Activated T-cell treated with anti-CD3 and anti-CD28 coated beads, Interleukin-2, amount 50 U/mL, for 72 hours (primary cell): ENCODE measurements at places on chromosomes 16 and 17. TPM values are rescaled to one million over a fixed set of nuclear protein-coding genes. Genes with fewer than 3 reads are reported as not detected.

- H3K4me3 ChIP-seq: no peak overlapping the region
- H3K4me1 ChIP-seq: peaks cover 6% of the 10 kb centered on the region
- no peak for DNase-seq
- no peak overlapping the region for H3K27ac ChIP-seq
These were observed 7.5 kb upstream of the EDC4 start for GRCh38 chr16:67865318-67865717.

DNA sequence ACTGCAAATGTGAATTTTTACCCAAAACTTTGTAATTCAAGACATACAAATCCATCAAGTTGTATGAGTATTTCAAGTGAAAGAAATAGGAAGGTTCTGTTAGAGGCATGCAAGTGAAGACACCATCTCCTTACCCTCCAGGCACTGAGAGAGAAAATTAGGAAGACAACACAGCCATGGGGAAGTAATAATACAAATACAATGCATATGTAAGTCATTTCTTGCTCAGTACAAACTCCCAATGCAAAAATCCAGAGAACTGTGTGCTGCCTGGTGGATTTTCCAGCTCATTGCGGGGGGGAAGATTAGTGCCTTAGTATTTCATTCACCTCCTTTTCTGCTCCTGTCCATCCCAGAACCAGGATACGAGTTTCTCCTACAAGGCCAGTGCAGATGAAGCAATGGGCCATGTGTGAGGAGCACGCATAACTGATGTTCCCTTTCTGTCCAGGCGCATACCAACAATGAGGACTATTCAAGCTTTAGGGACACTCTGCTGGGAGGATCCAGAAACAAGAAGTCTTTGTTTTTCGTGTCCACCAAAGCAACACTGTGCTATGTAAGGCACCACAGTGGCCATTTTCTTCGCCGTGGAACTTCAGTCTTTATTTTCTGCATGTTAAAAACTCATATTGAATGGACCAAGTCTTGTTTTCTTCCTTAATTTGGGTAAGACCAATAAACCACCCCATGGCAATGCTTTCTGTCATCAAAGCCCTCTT lies 143.7 kb upstream of the RCVRN start:
- no peak for DNase-seq
- H3K4me1 ChIP-seq: no peaks in the 10 kb centered on the region
- H3K27ac ChIP-seq: no peak overlapping the region
- H3K27me3 ChIP-seq: no peaks in the 10 kb centered on the region

DNA sequence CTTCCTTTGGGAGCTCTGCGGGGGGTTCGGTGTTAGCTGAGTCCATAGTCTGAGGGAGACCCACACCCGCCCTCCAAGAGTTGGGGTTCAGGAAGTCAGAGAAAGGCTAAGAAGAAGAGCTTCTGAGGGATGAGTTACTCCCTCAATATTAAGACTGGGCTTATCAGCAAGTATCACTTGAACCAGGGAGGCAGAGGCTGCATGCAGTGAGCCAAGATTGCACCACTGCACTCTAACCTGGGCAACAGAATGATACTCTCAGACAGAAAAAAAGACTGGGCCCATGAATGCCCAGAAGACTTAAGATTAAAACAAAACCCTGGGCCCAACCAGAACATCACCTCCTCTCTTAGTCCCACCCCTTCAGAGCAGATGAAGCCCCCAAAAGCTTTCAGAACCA lies 6.0 kb downstream of the NKIRAS2 start:
- peaks cover 18% of the 10 kb centered on the region for H3K4me1 ChIP-seq
- DNase-seq: no peak
- H3K4me3 ChIP-seq: no peak overlapping the region
- peaks cover 3% of the 10 kb centered on the region for H3K36me3 ChIP-seq

GRCh38 chr17:62084585-62084984 lies 19.5 kb upstream of the MED13 start:
- no peaks in the 10 kb centered on the region for H3K27me3 ChIP-seq
- H3K27ac ChIP-seq: no peak overlapping the region
- peak overlapping the region; percentile 55 for H3K4me3 ChIP-seq
- DNase-seq: no peak
- no peaks in the 10 kb centered on the region for H3K36me3 ChIP-seq

GPR139 gene
- total RNA-seq: not detected

- H3K36me3 ChIP-seq: peaks cover 17% of the 10 kb centered on the region
- peak overlapping the region; percentile 56 for H3K27ac ChIP-seq
- H3K27me3 ChIP-seq: no peaks in the 10 kb centered on the region
- peaks cover 78% of the 10 kb centered on the region for H3K4me1 ChIP-seq
- no peak for DNase-seq
These were observed 54.8 kb downstream of the N4BP1 start for GRCh38 chr16:48555155-48555554.

DNA sequence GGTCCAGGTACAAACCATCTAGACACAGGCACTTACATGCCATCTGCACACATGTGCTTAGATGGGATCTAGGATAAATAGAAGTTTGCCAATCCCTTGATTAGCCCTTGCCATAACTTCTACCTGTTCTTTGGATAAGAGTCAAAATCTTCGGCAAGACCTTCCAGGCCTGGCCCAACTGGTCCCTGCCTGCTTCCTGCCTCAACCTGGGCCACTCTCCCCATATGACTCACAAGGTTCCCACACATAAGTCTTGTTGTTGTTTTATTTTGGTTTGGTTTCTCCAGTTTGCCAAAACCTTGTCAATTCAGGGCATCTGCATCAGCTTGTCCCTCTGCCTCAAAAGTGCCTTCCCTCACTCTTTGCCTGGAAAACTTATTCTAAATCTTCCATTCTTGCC lies 95.3 kb upstream of the XYLT1 start:
- H3K4me3 ChIP-seq: no peak overlapping the region
- H3K27me3 ChIP-seq: peaks cover 37% of the 10 kb centered on the region
- no peaks in the 10 kb centered on the region for H3K36me3 ChIP-seq
- no peak overlapping the region for H3K27ac ChIP-seq

DNA sequence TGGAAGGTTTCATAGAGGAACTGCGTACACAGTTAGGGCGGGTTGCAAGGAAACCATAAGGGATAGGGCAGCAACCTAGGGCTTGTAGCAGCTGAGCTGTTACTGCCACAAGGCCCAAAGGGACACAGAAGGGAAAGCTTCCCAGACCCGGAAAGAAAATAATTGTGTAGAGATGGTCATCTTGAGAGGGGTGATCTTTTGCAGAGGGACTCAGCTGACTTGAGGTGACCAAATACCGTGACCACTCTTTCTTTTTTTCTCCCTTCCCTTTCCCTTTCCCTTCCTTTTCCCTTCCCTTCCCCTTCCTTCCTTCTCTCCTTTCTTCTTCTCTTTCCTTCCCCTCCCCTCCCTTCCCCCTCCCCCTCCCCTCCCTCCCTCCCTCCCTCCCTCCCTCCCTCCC lies 8.5 kb upstream of the CREBBP start:
- DNase-seq: no peak
- H3K27me3 ChIP-seq: peaks cover 14% of the 10 kb centered on the region
- no peak overlapping the region for H3K4me3 ChIP-seq
- H3K4me1 ChIP-seq: no peaks in the 10 kb centered on the region
- no peaks in the 10 kb centered on the region for H3K36me3 ChIP-seq

SSTR5 gene
- total RNA-seq: not detected

DNA sequence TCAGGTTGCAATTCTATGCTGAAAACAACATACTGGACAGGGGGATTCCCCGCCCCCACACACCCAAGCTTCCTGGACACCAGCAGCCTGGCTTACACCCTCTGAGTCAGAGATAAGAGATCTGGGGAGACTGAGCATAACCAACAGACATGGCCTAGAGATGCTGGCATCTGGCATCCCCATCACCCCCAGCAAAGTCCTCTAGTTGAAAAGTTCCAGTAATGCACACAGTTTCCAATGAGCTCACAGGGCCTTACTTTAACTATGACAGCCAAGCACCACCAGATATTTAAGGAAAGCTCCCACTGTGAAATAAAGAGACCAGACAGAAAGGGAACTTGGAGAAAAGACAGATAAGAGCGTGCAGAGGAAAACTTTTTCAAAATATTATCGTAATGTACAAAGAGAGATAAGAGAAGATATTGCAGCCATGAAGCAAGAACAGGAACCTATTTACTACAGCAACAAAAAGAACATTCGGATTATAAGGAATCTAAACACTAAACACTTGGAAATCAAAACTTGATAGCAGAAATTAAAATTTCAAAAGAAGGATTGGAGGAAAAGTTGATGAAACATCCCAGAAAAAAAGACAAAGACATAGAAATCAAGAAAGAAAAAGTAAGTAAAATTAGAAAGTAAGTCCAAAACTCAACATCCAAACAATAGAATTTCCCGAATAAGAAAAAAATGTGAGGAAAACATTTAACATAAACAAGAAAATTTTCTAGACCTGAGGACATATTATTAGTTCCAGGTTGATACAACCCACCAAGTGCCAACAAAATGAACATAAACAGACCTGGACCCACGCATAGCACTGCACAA lies 17.2 kb upstream of the ALOX15 start:
- peaks cover 26% of the 10 kb centered on the region for H3K4me1 ChIP-seq
- H3K27me3 ChIP-seq: peaks cover 15% of the 10 kb centered on the region
- peak; percentile 71 for DNase-seq
- peak overlapping the region; percentile 42 for H3K4me3 ChIP-seq

DNA sequence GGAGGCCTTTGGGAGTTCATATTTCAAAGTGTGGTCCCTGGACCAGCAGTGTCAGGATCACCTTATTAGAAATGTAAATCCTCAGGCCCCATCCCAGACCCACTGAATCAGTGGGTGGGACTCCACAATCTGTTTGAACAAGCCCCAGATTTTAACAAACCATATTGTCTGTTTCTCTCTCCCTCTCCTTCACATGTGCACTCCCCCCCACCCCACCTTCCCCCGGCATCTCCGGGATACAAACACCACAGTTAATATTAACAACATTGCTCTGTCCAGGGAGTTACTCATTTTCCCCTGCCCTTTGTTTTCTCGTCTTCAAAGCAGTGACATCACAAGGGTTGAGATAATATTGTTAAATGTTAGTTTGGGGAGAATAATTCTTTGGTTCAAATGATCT lies 127.3 kb downstream of the KATNIP start:
- H3K27me3 ChIP-seq: no peaks in the 10 kb centered on the region
- DNase-seq: no peak
- H3K4me3 ChIP-seq: no peak overlapping the region
- no peak overlapping the region for H3K27ac ChIP-seq

KRT32 gene
- total RNA-seq: not detected

GRCh38 chr17:67829331-67829730 lies 4.0 kb downstream of the BPTF start:
- H3K4me3 ChIP-seq: peak overlapping the region; percentile 92
- H3K36me3 ChIP-seq: peaks cover 17% of the 10 kb centered on the region
- H3K27me3 ChIP-seq: no peaks in the 10 kb centered on the region
- H3K4me1 ChIP-seq: peaks cover 66% of the 10 kb centered on the region
- DNase-seq: peak; percentile 65

DNA sequence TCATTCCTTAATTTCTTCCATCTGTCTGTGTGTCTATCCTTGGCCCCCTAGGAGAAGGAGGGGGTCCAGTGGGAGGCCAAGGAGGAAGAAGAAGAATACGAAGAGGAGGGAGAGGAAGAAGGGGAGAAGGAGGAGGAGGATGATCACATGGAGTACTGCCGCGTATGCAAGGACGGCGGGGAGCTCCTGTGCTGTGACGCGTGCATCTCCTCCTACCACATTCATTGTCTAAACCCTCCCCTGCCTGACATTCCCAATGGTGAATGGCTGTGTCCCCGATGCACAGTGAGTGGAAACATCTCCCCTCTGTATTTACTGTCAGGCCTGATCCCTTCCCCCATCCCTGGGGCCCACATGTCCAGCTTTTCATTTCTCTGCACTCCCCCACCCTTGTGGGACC lies 6.3 kb downstream of the CHD3 start:
- peaks cover 45% of the 10 kb centered on the region for H3K36me3 ChIP-seq
- H3K27ac ChIP-seq: peak overlapping the region; percentile 2
- DNase-seq: no peak
- no peaks in the 10 kb centered on the region for H3K27me3 ChIP-seq

MT1M gene
- total RNA-seq: not detected

KCTD2 gene
- 21.4 TPM for total RNA-seq

- H3K4me1 ChIP-seq: no peaks in the 10 kb centered on the region
- no peak for DNase-seq
- peaks cover 35% of the 10 kb centered on the region for H3K27me3 ChIP-seq
- H3K36me3 ChIP-seq: no peaks in the 10 kb centered on the region
- no peak overlapping the region for H3K27ac ChIP-seq
- no peak overlapping the region for H3K4me3 ChIP-seq
These were observed 156.4 kb downstream of the HS3ST2 start for GRCh38 chr16:22970209-22970865.

RHBDF1 gene
- 0.53 TPM for total RNA-seq

DNA sequence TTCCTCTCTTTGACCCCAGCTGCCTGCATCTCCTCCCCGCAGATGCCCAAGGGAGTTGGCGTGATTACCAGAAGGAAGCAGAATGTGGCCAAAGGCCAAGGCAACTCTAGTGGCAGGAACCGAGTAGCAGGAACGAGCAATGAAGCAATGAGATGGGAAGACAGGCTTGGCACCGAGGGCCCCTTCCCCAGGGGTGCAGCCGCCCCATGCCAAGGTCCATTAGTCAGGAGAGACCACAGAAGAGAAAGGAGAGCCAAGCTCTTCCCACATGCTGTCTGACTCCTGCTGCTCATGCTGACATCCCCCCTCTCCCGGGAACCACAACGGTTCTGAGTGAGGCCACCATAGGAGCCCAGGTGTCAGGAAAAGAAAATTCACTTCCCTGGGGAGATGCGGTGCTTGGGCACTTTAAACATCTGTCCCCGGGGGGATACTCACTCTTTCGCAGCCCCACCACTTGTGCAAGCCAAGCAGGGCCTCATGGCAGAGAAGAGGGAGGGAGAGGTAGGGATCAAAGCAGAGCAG lies 67.4 kb downstream of the MYO18A start:
- no peak overlapping the region for H3K4me3 ChIP-seq
- H3K36me3 ChIP-seq: no peaks in the 10 kb centered on the region
- peaks cover 13% of the 10 kb centered on the region for H3K4me1 ChIP-seq
- H3K27me3 ChIP-seq: no peaks in the 10 kb centered on the region

SP6 gene
- 0.28 TPM for total RNA-seq

GRCh38 chr16:25411396-25412081 lies 153.9 kb upstream of the ZKSCAN2 start:
- no peak for DNase-seq
- H3K4me1 ChIP-seq: no peaks in the 10 kb centered on the region
- no peak overlapping the region for H3K27ac ChIP-seq
- no peaks in the 10 kb centered on the region for H3K36me3 ChIP-seq
- H3K4me3 ChIP-seq: no peak overlapping the region

CDC6 gene
- 86.2 TPM for total RNA-seq

- no peak overlapping the region for H3K27ac ChIP-seq
- no peaks in the 10 kb centered on the region for H3K36me3 ChIP-seq
These were observed 325.1 kb upstream of the KCNJ16 start for GRCh38 chr17:69749911-69750310.

DNA sequence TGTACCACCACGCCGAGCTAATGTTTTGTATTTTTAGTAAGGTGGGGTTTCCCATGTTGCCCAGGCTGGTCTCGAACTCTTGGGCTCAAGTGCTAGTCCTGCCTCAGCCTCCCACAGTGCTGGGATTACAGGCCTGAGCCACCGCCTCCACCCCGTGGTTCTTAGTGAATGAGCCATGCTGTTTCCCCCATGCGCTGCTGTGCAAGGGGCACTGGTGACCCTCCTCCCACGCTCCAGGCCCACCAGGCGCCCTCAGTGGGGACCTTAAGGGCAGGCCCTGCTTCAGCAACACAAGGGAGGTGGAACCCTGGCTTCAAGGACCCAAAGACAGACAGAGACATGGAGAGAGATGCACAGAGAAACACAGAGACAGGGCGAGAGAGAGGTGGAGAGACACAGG lies 15.4 kb upstream of the NUDT16L1 start:
- peaks cover 5% of the 10 kb centered on the region for H3K36me3 ChIP-seq
- peak overlapping the region; percentile 20 for H3K27ac ChIP-seq
- peaks cover 36% of the 10 kb centered on the region for H3K4me1 ChIP-seq
